Activated T-helper 1 cell treated with anti-CD3 and anti-CD28 coated beads, Interleukin-12 subunit alpha, Interleukin-12 subunit beta, Interleukin-2, Interleukin-4 antibody, amounts not matched to agents 30 ng/mL and 10 ng/mL and 1 ng/mL, durations not matched to agents 14 hours and 24 hours and 36 hours (primary cell): ENCODE measurements at places on chromosomes 12 and 14. TPM values are rescaled to one million over a fixed set of nuclear protein-coding genes. Genes with fewer than 3 reads are reported as not detected.

DNA sequence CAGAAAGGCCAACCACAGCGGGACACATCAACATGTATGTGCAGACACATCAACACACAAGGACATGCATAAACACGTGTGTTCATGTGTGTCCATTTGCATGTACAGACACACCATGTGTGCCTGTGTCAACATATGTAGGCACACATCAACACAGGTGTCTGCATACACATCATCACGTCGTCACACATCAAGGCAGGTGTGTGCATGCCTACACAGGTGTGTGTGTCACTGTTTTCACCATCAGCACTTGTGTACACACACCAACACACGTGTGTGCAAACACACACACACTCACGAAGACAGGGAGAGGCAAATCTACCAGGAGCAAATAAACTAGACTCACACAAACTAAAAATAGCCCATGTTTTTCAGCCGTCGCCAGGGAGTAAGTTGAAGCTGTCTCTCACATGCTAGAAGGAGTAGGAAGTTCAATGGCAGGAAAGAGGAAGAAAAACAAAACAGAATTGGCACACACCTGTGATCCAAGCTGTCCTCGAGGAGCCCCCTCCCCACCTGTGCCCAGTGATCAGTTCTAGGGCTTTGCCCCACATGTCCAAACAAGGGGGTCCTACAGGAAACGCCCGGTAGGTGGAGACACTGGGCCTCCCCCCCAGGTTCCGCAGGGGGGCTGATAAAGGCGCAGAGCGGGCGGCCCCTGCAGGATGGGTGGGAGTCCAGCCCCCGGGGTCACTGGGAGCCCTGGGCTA, 7.4 kb downstream of the SCARB1 start:
- H3K4me1 ChIP-seq: peaks cover 9% of the 10 kb centered on the region
- no peak for DNase-seq
- H3K4me3 ChIP-seq: no peak overlapping the region
- peaks cover 2% of the 10 kb centered on the region for H3K27me3 ChIP-seq
- H3K27ac ChIP-seq: no peak overlapping the region
- no peaks in the 10 kb centered on the region for H3K36me3 ChIP-seq

- no peaks in the 10 kb centered on the region for H3K36me3 ChIP-seq
- H3K27ac ChIP-seq: no peak overlapping the region
- H3K4me3 ChIP-seq: no peak overlapping the region
- peaks cover 5% of the 10 kb centered on the region for H3K4me1 ChIP-seq
- H3K27me3 ChIP-seq: peaks cover 3% of the 10 kb centered on the region
- DNase-seq: no peak
Observed at GRCh38 chr14:77059276-77059915, 30.9 kb upstream of the IRF2BPL start.

Gene ADSS1
- total RNA-seq: 1.1 and 1.2 TPM in 2 replicates

Gene PTCSC3
- total RNA-seq: not detected in 2 replicates

Gene AMHR2
- total RNA-seq: not detected in 2 replicates

GRCh38 chr12:131628023-131628740, 82.7 kb upstream of the SFSWAP start:
- H3K27me3 ChIP-seq: peaks cover 10% of the 10 kb centered on the region
- no peaks in the 10 kb centered on the region for H3K4me1 ChIP-seq
- no peak for DNase-seq
- peak overlapping the region; percentile 81 for H3K27ac ChIP-seq
- H3K36me3 ChIP-seq: peaks cover 8% of the 10 kb centered on the region

Gene DDX24
- 252 and 271 TPM in 2 replicates for total RNA-seq

Gene PLCZ1
- total RNA-seq: not detected in 2 replicates

Gene CCDC38
- total RNA-seq: not detected in 2 replicates

GRCh38 chr14:33307691-33308251, 369.1 kb downstream of the NPAS3 start:
- no peaks in the 10 kb centered on the region for H3K4me1 ChIP-seq
- H3K27me3 ChIP-seq: no peaks in the 10 kb centered on the region
- H3K4me3 ChIP-seq: no peak overlapping the region
- DNase-seq: no peak
- no peaks in the 10 kb centered on the region for H3K36me3 ChIP-seq

GRCh38 chr12:94769047-94769420, 118.7 kb upstream of the TMCC3 start:
- H3K4me3 ChIP-seq: no peak overlapping the region
- DNase-seq: no peak

DNA sequence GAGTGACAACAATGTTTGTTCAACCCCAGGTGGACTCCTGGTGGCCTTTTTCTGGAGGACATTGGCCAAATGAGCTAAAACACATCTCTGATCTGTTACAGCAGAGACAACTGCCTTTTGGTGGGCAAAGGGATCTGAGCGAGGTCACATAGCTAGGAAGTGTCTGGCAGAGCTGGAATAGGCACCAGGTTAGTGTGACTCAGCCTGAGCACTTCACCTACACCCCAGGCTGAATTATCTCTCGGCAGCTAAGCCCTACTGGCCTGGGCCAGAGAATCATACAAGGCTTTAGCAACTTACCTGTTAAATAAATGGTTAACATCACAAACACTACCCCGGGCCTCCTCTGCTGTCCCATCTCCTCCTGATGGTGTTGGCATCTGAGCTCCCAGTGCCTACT, 50.2 kb upstream of the HSPB8 start:
- H3K4me3 ChIP-seq: no peak overlapping the region
- H3K36me3 ChIP-seq: no peaks in the 10 kb centered on the region
- H3K27me3 ChIP-seq: no peaks in the 10 kb centered on the region
- no peaks in the 10 kb centered on the region for H3K4me1 ChIP-seq
- no peak overlapping the region for H3K27ac ChIP-seq
- no peak for DNase-seq

Gene RNF41
- total RNA-seq: 46.9 and 47.2 TPM in 2 replicates

- H3K36me3 ChIP-seq: no peaks in the 10 kb centered on the region
- no peak overlapping the region for H3K27ac ChIP-seq
- peaks cover 18% of the 10 kb centered on the region for H3K4me1 ChIP-seq
- H3K4me3 ChIP-seq: peak overlapping the region; percentile 32
- H3K27me3 ChIP-seq: no peaks in the 10 kb centered on the region
Observed at GRCh38 chr12:103901518-103902173, 28.6 kb upstream of the HSP90B1 start.

GRCh38 chr12:52127683-52128450, 48.4 kb downstream of the SMIM41 start:
- H3K4me3 ChIP-seq: no peak overlapping the region
- no peak for DNase-seq
- no peaks in the 10 kb centered on the region for H3K36me3 ChIP-seq
- H3K27ac ChIP-seq: no peak overlapping the region
- peaks cover 4% of the 10 kb centered on the region for H3K27me3 ChIP-seq

- no peak overlapping the region for H3K4me3 ChIP-seq
- peaks cover 16% of the 10 kb centered on the region for H3K27me3 ChIP-seq
- DNase-seq: no peak
- H3K4me1 ChIP-seq: no peaks in the 10 kb centered on the region
- no peaks in the 10 kb centered on the region for H3K36me3 ChIP-seq
Observed at GRCh38 chr14:78028471-78028870, 141.7 kb upstream of the NRXN3 start.

GRCh38 chr14:39615352-39615751, 183.1 kb upstream of the FBXO33 start:
- no peak for DNase-seq
- no peaks in the 10 kb centered on the region for H3K36me3 ChIP-seq
- no peaks in the 10 kb centered on the region for H3K27me3 ChIP-seq
- H3K4me3 ChIP-seq: no peak overlapping the region
- no peaks in the 10 kb centered on the region for H3K4me1 ChIP-seq

DNA sequence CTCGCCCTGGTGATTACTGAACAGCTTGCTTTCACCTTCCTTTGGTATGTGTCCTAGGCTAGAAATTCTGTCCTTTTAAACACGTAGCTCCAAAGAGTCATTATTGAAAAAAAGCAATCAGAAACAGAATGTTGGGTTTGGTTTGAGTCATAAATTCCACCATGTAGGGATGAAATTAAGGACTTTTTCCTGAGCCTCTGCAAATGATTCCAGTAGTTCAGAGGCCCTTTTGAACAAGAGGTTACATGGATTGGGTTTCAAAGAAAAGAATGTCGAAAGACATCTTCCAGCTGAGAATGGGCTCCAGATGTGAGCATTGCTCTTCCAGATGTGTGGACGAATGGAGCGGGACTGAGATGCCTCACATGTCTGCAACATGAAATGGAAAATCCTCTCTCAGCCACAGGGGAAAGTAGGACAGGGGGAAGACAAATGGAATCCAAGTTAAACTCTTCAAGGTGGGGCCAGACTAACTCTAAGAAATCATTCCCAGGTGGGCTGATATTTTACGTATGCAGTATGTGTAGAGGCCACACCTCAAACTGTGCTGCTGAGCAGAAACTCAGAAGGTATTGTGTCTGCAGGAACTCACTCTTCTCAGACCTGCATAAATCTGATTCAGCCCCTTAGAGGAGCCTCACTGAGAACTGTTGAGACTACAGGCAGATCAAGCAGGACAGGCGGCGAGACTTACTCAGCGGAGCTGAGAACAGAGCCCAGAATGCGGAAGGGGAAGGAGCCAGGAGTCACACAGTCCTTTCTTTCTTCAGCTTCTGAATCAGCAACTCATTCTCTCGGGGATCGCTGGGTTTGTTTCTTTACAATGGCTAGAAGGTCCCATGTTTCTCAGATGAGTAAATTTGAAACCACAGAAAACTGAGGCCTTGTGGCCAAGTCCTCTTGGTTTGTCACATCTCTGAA, 23.3 kb upstream of the EMP1 start:
- H3K36me3 ChIP-seq: no peaks in the 10 kb centered on the region
- H3K4me1 ChIP-seq: peaks cover 25% of the 10 kb centered on the region
- peak overlapping the region; percentile 51 for H3K27ac ChIP-seq
- DNase-seq: peak; percentile 12
- H3K27me3 ChIP-seq: peaks cover 41% of the 10 kb centered on the region

Gene IL26
- 6.9 and 8.1 TPM in 2 replicates for total RNA-seq

Gene AMIGO2
- 11.6 and 12.5 TPM in 2 replicates for total RNA-seq

DNA sequence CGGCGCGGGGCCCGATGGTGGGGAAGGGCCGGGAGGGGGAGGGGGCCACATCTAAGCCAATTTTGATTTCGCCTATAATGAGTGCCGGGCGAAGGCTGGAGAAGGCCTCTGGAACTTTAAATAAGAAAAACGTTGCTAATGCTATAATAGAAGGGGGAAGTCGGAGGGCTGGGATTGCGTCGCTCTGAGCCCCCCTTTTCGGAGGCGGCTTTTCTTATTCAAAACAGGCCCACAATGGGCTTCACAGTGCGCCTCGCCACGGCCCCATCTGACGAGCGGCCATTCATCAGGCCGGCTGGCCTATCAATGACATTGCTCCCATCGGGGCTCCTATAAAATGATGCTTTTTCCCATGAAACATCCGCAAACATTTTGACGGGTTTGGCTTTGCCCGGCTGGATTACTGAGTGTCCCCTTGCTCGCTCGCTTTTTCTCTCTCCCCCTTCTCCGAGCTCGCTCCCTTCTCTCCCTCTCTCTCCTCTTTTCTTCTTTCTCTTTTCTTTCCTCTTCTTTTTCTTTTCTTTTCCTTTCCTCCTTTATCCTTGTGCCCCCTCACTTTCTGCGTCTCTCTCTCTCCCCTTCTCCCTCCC, at the start of gene RFX4:
TSS of gene RFX4 (plus strand) at position 364 of the 590 bp plus-strand sequence. CDS start 317 bp downstream, outside the sequence.
- peak within 1 kb of the TSS; percentile 11 for H3K27ac ChIP-seq
- no peaks in the 10 kb centered on the region for H3K36me3 ChIP-seq
- H3K4me3 ChIP-seq: peak within 1 kb of the TSS; percentile 57
- peaks cover 71% of the 10 kb centered on the region for H3K27me3 ChIP-seq
- DNase-seq: no peak

GRCh38 chr12:32400114-32400672, 835 bp downstream of the FGD4 start:
- H3K4me1 ChIP-seq: peaks cover 13% of the 10 kb centered on the region
- no peak for DNase-seq
- H3K36me3 ChIP-seq: peaks cover 2% of the 10 kb centered on the region
- H3K27me3 ChIP-seq: peaks cover 29% of the 10 kb centered on the region
- H3K27ac ChIP-seq: no peak overlapping the region

Gene KCNK13
- 0.12 TPM in 1 of 2 replicates, not detected in the other for total RNA-seq

GRCh38 chr12:33330940-33331339, 108.7 kb downstream of the SYT10 start:
- no peak overlapping the region for H3K4me3 ChIP-seq
- no peak overlapping the region for H3K27ac ChIP-seq
- no peaks in the 10 kb centered on the region for H3K27me3 ChIP-seq
- DNase-seq: no peak

DNA sequence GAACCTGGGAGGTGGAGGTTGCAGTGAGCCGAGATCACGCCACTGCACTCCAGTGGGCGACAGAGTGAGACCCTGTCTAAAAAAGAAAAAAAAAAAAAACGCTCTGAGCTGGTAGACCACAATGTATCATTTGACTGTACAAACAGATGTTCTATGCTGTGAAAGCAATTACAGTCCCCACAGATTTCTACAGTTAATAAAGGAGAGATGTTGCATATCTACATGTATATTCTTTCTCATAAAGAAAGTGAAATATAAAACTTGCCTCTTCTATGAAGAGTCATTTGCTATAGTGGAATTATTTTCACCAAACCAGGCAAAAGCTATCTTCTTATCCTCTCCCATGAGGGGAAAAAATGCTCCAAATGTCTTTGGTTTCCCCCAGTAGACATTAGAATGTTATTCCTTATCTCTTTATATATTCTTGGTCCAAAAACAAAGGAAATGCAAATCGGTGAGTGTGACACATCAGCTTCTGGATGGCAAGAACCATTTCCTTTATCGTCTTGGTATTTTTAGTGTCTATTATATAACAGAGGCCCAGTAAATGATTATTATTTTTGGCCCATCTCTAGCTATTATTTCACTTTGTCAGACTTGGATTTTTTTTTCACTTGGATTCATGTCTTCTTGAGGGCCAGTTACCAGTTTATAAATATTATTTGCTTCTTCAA, 230.4 kb downstream of the SSPN start:
- DNase-seq: no peak
- peaks cover 5% of the 10 kb centered on the region for H3K36me3 ChIP-seq
- H3K4me1 ChIP-seq: peaks cover 14% of the 10 kb centered on the region
- H3K27me3 ChIP-seq: no peaks in the 10 kb centered on the region

DNA sequence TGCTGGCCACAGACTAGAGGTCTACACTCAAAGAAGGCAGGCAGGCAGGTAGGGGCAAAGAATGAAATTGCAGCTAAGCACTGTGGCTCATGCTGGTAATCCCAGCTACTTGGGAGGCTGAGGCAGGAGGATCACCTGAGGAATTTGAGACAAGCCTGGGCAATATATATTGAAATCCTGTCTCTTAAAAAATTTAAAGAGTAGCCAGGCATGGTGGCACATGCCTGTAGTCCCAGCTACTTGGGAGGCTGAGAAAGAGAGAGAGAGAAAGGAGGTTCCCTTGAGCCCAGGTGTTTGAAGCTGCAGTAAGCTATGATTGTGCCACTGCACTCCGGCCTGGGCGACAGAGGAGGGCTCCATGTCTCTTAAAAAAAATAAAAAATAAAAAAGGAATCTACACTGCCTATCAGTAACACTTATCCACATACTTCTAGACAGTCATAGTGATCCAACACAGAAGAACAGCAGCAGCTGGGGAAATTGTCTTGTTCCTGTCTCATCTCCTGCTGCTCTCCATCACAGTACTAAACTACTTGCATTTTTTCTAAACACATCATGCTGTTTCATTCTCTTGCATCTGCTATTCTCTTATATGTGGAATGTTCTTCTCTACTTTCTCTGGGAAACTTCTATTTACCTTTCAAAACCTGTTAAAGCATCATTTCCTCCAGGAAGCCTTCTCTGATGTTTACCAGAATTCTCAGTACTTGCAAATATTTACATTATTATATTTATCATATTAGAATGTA, 57.2 kb downstream of the ATF7 start:
- no peak for DNase-seq
- H3K4me1 ChIP-seq: peaks cover 24% of the 10 kb centered on the region
- H3K27ac ChIP-seq: no peak overlapping the region
- H3K36me3 ChIP-seq: peaks cover 12% of the 10 kb centered on the region

GRCh38 chr12:9198012-9198411, 10.2 kb downstream of the PZP start:
- H3K4me3 ChIP-seq: no peak overlapping the region
- DNase-seq: no peak

Gene SLC35E3
- total RNA-seq: 5.9 and 6.3 TPM in 2 replicates

Gene ATL1
- 0.83 and 1.2 TPM in 2 replicates for total RNA-seq
